Bronchial epithelial cell (primary cell): ENCODE measurements at places on chromosomes 3 and 15. TPM values are rescaled to one million over a fixed set of nuclear protein-coding genes. Genes with fewer than 3 reads are reported as not detected.

Gene COX17
- 10.0 and 46.2 TPM in 2 replicates for total RNA-seq

Gene PIERCE2
- total RNA-seq = 1.8 and 2.9 TPM in 2 replicates

Gene EOMES
- total RNA-seq = not detected in 2 replicates

Gene ASB14
- total RNA-seq = not detected in 2 replicates

Gene CPNE4
- total RNA-seq = under 0.01 TPM in 1 of 2 replicates, not detected in the other

Gene SYNPR
- not detected in 2 replicates for total RNA-seq

Gene PATL2
- total RNA-seq = 0.13 TPM in 1 of 2 replicates, not detected in the other

Gene DAZL
- not detected in 2 replicates for total RNA-seq

Gene ACSBG1
- not detected in 2 replicates for total RNA-seq
